NCI-H1694 treated with DMSO at 0.1 percent for 48 hours (cell line): ENCODE measurements at places on chromosomes 2 and 18.
A peak's percentile ranks its signal among the peaks of the same experiment; 100 is the strongest.

- no peak for DNase-seq
These were observed 882.9 kb upstream of the ZEB2 start for GRCh38 chr2:145402706-145403277.

- DNase-seq = no peak
These were observed 43.7 kb upstream of the TANK start for GRCh38 chr2:161116509-161116908.

DNA sequence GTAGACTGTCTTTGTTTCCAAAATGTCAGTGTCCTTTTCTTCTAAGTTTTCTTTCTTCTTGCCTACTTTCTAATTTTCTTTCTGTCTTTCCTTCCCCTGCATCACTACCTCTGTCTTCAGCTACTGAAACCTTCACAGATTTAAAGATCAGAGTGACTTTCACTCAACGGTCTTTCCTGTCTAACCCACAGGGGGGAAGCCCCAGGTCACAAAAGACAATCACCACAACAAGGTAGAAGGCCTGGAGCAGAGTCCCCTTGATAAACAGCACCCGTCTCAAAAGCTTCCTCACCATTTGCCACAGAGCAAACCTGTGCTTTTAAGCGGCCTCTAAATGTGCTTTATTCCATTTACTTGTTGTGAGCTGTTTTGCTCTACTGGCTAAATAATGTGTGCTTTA, 665.4 kb downstream of the BCL11A start:
- no peak for DNase-seq

GRCh38 chr2:236758406-236758805, 188.8 kb downstream of the ACKR3 start:
- no peak for DNase-seq

- no peak for DNase-seq
These were observed 23.8 kb downstream of the FHL2 start for GRCh38 chr2:105375001-105375561.

DNA sequence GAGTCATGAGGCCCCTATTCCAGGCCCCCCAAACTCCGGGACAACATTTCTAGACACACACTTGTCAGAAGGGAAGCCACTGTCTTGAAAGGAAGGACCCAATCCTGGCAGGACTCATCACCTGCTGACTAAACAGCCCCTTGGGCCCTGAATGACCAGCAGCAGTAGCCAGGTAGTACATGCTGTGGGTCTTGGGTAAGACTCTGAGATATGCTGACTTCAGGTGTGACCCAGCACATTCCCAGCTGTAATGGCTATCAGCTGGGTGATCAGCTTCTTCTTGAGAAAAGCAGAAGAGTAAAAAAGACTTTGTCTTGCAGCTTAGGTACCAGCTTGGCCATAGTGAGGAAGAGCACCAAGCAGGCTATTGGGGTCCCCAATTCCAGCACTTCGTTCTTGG, 35.6 kb downstream of the CLHC1 start:
- no peak for DNase-seq

DNA sequence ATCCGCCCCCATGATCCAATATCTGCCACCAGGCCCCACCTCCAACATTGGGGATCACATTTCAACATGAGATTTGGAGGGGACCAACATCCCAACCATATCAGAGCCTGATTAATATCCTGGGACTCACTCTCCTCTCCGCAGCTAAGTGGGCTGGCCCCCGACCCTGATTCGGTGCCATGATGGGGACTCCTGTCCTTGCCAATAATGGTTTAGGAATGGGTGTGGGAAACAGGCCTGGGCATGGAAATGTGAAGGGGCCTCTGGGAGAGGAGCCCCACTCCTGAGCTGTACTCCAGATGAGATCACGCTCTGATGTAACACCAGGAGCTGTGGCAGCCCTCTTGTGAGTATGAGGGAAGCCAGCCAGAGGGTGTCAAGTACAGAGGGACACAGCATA, 77.3 kb upstream of the SMAD7 start:
- DNase-seq = no peak

DNA sequence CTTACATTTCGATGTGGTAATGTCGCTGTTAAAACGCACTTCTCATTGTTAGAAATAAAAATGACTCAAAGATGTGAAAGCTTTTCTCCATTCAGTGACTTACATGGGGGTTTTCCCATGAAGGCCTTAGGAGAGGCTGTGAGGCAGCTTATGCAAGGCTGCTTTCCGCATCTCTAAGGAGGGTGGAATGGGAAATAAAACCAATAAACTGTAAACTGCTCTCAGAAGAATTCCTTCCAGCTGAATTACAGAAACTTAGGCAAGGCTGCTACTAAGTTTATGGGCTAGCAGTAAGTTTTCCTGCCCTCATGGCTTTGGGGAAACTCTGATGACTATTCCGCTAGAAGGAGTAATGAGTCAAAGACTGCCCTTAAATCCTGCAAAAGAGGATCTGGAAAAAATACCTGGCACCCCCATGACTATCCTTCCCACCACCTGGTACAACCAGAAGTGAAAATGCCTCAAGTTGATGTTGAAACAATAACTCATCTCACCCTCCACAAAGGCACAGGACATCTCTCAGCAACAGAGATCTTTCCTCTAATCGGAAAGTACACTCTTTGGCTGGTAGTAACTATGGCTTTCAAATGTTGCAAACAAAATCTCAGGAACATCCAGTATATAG, 97.7 kb upstream of the SMAD7 start:
- DNase-seq = no peak

DNA sequence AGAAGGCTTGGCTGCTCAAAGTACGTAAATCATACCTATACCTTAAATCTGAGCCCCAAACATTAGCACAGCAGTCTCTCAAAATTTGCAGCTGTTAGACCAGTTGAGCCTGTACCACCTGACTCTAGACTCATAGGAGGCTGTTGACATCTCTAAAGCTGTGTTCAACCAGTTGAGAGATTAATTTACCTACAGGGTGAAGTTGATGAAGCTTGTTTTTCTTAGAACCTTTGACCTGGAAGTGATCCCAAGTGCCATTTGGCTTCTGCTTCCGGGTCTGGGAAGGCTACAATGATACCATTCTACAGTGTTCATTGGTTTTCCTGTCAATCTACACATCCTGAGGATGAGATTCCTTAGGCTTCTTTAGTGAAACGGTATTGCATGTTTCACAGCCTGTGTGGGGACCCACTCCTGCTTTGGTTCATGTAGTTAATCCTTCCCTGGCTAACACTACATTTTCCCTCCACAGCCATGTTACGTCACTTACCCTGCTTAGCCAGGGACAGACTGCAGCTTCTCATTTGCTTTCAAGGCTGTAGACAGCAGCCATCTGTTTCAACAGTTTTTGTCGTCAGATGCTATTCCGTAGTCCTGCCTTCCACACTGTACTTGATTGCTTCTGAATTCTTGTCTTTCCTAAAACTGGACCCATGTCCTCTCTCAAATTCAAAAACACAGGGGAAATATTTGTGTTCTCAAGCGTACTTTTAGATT, 4.7 kb upstream of the IL1RL2 start:
- DNase-seq = no peak

- no peak for DNase-seq
These were observed 18.7 kb upstream of the DUSP2 start for GRCh38 chr2:96163768-96164429.

- no peak for DNase-seq
These were observed 79.6 kb downstream of the GAREM1 start for GRCh38 chr18:32391126-32391525.

DNA sequence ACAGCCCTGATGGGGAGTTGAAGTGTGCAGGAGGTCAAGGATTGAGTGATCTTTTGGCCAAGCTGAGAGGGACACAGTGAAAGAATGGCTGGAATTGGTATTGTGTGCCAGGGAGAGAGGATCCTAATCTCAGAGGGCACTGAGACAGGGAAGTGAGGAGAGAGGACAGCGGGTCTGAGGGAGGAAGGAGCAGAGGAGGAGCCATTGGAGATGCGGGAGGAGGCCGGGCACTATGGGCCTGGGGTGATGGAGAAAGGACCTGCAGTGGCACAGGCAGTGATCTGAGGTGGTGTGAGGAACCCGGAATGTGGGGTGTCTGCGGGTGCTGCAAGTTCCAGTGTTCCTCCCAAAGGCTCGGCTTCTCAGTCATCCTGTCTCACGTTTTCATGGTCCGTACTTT, 26.8 kb downstream of the RNF144A start:
- DNase-seq = no peak

- peak; percentile 59 for DNase-seq
These were observed 11.3 kb upstream of the KCNF1 start for GRCh38 chr2:10900216-10901109.

DNA sequence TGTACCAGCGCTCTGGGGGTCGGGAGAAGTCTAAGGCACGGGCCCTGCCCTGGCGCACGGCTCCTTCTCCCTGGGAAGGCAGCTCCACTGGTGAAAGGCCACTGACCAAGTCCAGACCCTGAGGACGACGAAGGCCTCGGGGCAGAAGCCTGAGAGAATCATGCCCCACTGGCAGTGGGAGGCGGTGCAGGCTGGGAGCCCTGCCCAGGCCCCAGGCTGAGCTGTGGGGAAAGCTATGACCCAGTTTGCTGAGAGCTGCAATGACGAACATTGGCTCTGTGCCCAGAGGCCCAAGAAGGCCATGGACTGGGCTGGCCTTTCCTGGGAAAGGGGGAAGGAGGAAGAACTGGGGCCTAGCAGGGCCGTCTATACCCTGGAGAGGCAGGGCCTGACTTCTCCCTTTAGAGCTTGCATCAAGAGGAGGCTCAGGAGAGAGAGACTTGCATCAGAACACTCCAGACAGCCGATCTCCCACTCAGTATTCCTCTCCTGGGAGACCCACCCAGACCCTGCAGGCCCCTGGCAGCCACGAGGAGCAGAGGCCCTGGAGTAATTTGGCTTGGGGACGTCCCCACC, 32.9 kb downstream of the HS1BP3 start:
- DNase-seq = no peak

- DNase-seq = no peak
These were observed 9.6 kb upstream of the ZAP70 start for GRCh38 chr2:97703741-97704140.

GRCh38 chr2:207492461-207492860, 37.3 kb upstream of the CREB1 start:
- DNase-seq = no peak

- no peak for DNase-seq
These were observed 47.5 kb downstream of the CHRNA1 start for GRCh38 chr2:174716785-174717184.

- DNase-seq = no peak
These were observed 592.1 kb downstream of the TDRD15 start for GRCh38 chr2:21715887-21716286.

DNA sequence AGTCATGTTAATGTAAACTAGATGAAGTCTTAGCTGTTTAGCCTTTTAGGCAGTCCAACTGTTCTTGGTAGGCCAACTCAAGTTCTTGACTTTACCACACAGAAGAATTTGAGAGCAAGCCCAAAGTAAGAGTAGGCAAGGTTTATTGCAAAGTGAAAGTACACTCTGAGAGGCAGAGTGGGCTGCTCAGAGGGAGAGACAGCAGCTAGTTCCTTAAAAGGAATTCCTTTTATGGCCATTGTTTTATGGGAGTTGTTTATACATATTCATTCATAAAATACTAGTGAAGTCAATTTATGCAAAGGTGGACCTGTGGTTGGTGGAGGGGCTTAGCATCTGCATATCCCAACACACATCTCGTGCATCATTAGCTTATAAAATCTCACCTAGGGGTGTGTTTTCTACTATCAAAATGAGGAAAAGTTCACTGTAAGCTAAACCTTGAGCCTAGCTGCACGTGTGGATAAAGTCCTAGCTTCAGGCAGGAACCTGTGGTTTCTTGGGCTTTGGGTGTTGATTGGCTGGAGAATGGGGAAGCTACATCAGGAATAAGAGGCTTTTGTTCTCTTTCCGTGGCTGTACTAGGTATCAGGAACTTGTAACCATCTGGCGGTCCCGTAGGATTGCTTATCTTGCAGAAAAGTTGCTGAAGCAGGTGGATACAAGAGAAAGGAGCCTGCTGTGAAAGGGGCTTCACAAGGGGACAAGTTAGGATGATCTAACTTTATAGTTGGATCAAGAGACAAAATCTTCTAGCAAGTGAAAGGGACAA, 110.4 kb upstream of the GULP1 start:
- DNase-seq = no peak

DNA sequence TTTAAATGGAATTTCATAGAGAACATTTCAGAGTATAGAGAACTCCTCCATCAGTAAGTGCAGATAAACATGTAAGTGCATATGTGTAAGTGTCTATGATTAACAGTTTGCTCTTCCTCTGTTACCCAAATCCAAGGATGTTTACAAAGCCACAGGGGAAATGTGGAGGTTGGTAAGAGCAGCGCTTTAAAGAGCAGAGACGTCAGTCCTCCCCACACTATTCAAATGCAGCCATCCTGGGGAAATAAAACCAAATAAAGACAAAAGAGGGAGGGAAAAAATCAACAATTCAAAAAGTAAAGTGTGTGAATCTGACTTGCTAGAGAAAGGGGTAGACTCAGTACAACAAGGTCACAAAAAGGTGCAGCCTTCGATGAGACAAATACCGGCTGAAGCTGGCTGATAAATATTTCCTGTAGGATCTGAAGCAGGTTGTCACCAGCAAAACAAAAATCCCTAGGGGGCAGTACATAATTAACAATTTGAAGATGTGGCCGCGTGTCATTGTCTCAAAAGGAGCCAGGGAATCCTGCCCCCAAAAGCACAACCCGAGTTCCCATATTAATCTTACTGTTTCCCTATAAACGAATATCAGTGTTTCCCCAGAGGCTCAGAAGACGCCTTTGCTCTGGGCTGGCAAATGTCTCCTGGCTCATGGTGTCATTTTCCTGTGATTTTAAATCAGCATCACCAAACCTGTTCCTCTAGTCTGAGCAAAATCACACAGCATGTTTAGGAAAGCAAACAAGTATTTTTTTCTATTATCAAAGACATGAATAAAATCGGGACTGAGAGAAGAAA, 216.5 kb downstream of the CDCA7 start:
- peak; percentile 95 for DNase-seq

DNA sequence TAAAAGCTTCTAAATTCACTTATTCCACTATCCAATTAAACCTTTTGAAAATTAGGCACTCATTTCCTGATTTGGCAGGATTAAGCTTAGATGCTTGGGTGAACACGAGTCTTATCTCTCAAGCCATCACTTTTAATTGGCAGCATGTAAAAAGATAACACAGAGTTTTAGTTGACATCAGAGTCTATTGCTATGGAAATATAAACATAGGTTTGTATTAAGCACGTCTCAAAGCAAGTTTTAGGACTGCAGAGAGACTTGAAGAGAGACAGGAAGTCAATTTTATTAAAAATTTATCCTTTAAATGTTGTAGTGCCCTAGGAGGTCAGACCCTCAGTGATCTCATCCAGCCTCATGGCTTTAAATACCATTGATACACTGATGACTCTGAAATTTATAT, 5.6 kb downstream of the RBKS start:
- DNase-seq = no peak
